ENCODE measurements at places on chromosomes 6 and 20. TPM values are rescaled to one million over a fixed set of nuclear protein-coding genes. Genes with fewer than 3 reads are reported as not detected.

Gene ATP6V1G2
- total RNA-seq, result 0.95 TPM

DNA sequence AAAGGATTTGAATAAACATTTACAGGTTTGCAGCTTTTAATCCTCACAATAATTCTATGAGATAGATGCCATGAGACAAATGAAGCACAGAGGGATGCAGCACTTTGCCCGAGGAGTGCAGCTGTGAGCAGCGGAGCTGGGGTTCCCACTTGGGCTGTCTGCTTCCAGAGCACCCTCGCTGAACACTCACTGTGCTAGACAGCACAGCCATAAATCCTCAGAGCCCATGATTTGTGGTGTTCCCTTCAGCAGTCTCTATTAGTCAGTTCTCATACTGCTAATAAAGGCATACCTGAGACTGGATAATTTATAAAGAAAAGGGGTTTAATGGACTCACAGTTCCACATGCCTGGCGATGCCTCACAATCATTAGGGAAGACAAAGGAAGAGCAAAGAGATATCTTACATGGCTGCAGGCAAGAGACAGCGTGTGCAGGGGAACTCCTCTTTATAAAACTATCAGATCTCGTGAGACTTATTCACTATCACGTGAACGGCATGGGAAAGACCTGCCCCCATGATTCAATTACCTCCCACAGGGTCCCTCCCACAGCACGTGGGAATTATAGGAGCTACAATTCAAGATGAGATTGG is 25.3 kb upstream of the CTAGE9 start:
- DNase-seq, result no peak

- no peak for DNase-seq
These were observed 3.1 kb downstream of the ZCCHC3 start for GRCh38 chr20:300345-300990.

DNA sequence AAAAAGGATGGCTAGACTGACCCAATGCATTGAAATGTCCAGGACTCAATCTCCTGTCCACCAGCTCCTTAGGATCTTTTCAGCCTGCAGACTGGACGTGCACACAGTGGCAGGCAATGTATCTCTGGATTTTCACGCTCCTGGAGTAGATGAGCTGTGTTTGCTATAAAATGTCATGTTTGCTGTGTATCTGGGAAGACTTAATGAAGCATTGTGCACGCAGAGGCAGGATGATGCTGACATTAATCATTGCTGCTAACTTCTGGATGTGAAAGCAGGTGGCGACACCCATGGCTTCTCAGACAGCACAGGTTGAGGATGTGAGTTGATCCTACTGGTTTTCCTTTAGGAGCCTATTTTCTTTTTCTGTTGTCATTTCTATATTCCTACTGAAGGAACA is 133.1 kb upstream of the PCSK2 start:
- DNase-seq, result no peak

GRCh38 chr6:25042036-25042521 is 106.3 kb upstream of the RIPOR2 start:
- DNase-seq, result no peak

Gene VGLL2
- total RNA-seq, result not detected

Gene UST
- total RNA-seq, result 24.2 TPM

- no peak for DNase-seq
These were observed 30.8 kb downstream of the PDE10A start for GRCh38 chr6:165632194-165632593.

DNA sequence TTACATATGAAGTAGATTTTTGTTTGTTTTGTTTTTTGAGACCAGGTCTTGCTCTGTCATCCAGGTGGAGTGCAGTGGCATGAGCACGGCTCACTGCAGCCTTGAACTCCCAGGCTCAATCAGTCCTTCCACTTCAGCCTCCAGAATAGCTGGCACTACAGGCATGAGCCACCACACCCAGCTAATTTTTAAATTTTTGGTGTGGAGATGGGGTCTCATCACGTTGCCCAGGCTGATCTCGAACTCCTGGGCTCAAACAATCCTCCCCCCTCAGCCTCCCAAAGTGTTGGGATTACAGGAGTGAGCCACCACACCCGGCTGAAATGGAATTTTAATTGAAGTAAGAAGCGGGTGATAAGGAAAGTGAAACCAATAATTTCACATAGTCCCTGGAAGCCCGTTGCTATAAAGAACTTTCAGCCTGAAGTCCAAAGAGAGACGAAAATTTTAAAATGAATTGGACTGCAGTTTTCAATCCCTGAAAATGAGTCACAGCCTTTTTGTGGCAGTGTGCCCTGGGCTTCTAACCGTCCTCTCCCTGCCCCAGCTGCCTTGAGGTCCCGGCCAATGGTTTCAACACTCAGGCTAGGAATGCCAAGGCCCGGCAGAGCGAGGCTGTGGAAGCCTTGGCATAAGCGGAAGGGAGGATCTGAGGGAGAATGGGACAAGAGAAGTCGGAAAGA is 757 bp downstream of the RAET1E start:
- DNase-seq, result peak; percentile 83

GRCh38 chr6:166672624-166673206 is 45.7 kb upstream of the RPS6KA2 start:
- DNase-seq, result no peak

DNA sequence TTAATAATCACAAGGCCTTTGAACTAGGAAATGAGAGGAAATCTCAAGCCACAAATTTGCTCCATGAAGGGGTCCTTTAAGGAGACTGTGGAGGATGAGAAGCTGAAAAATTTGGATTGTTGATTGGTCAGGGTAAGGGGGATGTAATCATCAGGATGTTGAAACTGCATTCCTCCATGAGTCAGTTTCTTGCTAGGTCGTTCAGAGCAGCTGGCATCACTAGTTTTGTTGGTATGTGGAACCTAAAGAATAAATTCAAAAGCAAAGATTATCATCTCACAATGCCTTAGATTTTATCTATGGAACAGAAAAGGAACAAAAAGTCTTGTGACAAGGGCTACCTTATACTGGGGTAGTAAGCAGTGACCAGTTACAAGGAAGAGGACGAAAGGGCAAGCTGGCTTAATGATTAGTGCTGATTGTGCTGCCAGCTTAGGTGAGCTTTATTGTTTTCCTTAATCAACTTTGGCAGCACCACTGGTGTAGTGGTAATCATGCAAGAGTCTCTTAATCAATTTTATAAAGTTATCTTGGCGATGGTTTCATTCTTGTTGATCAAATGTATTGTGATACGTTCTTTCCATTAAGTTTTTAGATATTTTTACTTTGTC is 36.6 kb downstream of the CRISP2 start:
- DNase-seq, result no peak

Gene RGS17
- total RNA-seq, result 3.4 TPM

GRCh38 chr6:34953061-34954025 is 64.3 kb downstream of the ANKS1A start:
- no peak for DNase-seq

GRCh38 chr20:17499041-17499440 is 32.1 kb downstream of the BFSP1 start:
- DNase-seq, result no peak

DNA sequence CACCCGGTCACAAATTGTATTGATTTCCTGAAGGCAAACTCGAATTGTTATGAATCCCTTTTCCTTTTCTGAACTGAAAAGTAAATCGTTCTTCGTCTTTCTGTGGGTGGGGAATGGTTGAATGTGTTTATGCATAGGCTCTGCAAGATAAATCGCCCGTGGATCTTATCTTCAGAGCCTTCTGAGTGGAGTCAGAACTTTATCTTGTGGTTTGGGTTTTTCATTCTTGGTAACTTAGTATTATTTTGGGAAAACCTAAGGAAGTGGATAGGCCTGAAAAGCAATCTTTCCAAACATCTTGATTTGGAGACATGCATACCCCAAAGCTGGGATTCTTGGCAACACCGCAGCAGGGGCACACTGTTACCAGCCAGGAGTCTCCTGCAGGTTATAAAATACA is 122.4 kb downstream of the MAP3K7 start:
- no peak for DNase-seq

Gene CPXM1
- not detected for total RNA-seq

DNA sequence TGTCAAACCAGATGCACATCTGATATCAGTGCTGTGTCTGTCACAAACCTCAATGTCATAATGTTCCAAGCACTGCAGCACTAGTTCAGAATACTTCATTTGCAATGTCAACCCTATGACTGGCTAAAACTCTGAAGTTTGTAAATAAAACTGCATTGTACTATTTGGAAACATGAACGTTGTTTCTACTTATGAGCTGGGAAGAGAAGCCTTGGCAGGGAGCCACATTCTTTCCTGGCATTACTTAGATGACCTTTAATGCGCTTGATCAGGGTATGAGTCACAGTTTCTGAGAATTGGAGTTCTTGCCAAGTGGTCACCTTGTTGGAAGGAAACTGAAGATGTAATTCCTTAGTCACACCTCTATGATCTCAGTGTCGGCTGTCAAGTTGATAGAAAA is 664.8 kb upstream of the MMS22L start:
- DNase-seq, result no peak

Gene PCMTD2
- total RNA-seq, result 55.9 TPM

DNA sequence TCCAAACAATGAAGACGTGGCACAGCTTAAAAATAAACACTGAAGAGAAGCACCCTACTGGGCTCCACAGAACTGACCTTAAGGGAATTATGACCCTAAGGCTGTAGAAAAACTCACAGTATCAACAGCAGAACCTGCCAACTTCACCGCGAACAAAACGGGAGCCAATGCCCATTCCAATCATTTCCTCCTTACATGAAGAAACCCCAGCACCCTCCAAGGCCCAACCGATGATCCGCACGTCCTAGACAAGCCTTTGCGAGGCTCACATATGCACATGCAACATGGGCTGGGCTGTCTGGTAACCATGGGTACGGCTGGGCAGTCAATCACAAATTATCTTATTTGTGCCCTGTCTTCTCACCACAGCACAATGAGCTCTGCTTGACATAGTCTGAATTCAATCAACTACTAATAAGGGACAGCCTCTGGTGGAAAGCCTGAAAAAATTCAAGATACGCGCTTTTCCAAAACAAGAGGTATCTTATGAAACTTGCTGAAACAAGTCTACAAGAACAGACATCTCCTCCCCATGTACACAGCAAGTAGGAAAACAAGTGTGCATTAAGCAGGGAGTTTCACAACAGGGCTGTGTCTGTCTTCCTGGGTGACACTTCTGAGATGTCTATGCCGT is 1.7 kb downstream of the DIDO1 start:
- no peak for DNase-seq

DNA sequence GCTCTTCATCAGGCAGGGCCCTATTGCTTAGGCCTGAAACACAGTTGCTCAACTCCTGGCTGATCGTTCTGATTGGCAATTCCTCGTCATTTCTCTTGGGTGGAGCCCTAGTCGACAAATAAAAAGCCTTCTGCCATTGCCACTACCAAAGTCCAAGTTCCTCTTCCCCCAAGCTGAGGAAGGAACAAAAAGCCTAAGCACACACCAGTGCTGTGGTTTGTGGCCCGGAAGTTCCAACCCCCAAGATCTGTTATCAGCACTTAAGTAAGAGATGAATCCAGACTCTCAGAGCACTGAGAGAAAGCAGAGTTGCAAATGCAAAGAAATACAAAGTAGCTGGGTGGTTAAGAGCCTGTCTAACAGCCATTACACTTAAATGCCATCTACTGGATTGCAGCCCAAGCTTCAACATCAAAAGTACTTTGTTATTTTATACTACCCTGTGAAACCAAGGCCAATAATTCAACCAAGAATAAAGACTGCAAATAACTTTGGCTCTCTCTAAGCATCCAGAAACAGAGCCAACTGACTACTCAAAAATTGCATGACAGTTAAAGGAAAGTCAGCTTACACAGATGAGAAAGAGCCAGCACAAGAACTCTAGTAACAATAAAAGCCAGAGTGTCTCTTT is 1024.0 kb downstream of the GRIK2 start:
- no peak for DNase-seq

- no peak for DNase-seq
These were observed 136.4 kb upstream of the RREB1 start for GRCh38 chr6:6971369-6971768.

DNA sequence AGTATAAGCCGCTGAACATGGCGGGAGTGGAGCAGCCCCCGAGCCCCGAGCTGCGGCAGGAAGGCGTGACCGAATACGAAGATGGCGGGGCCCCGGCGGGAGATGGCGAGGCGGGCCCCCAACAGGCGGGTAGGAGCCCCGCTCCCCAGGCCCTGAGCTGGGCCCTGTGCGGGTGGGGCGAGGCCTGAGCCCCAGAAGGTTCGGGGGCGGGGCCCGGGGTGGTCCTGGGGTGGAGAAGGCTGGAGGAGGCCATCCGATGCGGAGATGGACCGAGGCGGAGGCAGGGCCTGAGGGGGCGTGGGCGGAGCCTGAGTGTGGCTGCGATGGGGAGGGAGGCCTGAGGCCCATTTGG is 7.1 kb downstream of the L3MBTL1 start:
- no peak for DNase-seq

Gene FOXO3
- total RNA-seq, result 149 TPM

- DNase-seq, result no peak
These were observed 6.5 kb downstream of the PRND start for GRCh38 chr20:4728120-4728760.

Gene FOXC1
- total RNA-seq, result 109 TPM
